ENCODE measurements at places on chromosomes 3 and 15. TPM values are rescaled to one million over a fixed set of nuclear protein-coding genes. Genes with fewer than 3 reads are reported as not detected.

Gene KBTBD13
- total RNA-seq = not detected

Gene PLS1
- total RNA-seq = 1.8 TPM

Gene IQCF2
- total RNA-seq = not detected

Gene TTLL13
- not detected for total RNA-seq

Gene GOLGA8G
- total RNA-seq = not detected

Gene SAMMSON
- total RNA-seq = 0.25 TPM

Gene CMTM8
- 0.12 TPM for total RNA-seq

Gene C3orf85
- total RNA-seq = not detected

Gene CRYGS
- 2.1 TPM for total RNA-seq

Gene AMOTL2
- 100 TPM for total RNA-seq
